DND-41 (cell line): ENCODE measurements at places on chromosomes 6 and 20.

GRCh38 chr6:151962246-151962846 is 154.9 kb downstream of the ESR1 start:
- DNase-seq = peak; percentile 51

GRCh38 chr6:33116841-33117711 is 41.3 kb downstream of the HLA-DPB1 start:
- no peak for DNase-seq

- no peak for DNase-seq
These were observed 8.3 kb upstream of the TNXB start for GRCh38 chr6:32117461-32117860.

- DNase-seq = no peak
These were observed 185.1 kb downstream of the JARID2 start for GRCh38 chr6:15430931-15431405.

DNA sequence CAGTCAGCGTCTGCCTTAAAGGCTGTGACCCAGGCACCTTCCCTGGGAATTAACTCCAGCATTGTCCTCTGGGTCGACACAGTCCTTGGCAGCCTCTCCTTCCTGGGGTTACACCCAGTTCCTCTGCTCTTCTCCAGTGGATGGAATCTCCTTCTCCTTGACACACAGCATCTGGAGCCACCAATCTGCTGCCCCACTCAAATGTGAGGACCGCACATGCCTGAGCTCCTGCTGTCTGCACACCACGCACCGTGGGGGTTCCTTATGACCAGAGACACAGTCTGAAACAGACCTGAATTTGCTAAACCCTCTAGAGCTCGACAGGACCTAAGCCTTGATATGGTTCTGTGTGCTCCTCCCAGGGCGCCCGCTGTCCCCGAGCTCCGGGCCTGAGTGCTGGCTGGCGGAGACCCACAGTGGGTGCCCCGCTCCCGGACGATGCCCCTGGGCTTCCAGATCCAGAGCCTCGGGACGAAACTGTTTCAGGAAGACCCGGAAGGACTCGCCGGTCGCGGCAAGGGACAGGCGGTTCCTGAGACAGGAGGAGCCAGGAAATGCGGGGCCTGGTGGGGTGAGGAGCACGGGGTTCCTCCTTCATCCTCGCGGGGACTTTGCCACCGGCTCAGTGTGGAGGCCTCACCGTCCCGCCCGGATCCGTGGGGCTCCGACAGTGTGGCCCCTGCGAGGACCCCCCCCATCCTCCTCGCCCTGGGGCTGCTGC is 2.5 kb upstream of the RAET1G start:
- DNase-seq = no peak

- peak; percentile 19 for DNase-seq
These were observed 165.1 kb downstream of the LMBRD1 start for GRCh38 chr6:69631552-69632346.

- no peak for DNase-seq
These were observed 40.8 kb downstream of the DNAH8 start for GRCh38 chr6:38755874-38756273.

- DNase-seq = no peak
These were observed 25.6 kb downstream of the UTRN start for GRCh38 chr6:144310765-144311164.

DNA sequence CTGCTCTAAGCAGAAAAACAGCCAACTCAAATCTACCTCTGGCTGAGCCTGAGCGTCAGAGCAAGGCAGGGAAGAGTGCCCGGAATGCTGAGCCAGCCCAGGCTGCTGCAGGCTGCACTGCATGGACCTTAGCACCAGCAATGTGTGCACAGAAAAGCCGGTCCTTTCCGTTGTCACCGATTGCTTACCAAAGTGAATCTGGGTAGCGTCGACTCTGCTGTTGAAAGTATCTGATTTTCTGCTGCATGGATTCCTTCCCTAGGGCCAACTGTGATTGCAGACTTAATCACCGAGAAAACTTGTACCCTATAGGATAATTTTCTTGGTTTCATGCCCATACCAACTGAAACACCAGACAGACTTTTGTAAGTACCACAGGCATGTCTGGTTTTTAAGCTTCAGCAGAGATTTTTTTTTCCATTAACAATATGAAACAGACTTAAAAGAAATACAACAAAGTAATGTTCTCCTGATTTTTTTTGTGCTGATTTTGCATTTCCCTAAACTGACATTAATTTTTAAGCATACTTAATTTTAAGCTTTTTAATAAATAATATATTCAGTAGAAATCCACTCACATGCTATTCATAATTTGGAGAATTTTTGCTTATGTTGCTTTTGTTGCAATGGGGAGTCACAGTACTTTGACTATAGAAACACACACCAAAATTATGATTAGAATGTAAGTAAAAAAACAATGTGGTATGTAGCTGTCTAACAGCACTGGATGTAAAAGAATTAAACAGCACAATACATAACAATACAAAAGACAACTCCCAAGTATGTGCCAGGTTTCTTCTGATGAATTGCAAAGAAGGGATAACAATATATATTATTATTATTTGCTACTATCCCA is 218.0 kb downstream of the THBS2 start:
- no peak for DNase-seq

GRCh38 chr6:124688369-124688768 is 273.9 kb upstream of the RNF217 start:
- no peak for DNase-seq

GRCh38 chr20:62888406-62888805 is 26.8 kb upstream of the TCFL5 start:
- no peak for DNase-seq

GRCh38 chr20:59351157-59352040 is 51.0 kb downstream of the EDN3 start:
- DNase-seq = no peak

DNA sequence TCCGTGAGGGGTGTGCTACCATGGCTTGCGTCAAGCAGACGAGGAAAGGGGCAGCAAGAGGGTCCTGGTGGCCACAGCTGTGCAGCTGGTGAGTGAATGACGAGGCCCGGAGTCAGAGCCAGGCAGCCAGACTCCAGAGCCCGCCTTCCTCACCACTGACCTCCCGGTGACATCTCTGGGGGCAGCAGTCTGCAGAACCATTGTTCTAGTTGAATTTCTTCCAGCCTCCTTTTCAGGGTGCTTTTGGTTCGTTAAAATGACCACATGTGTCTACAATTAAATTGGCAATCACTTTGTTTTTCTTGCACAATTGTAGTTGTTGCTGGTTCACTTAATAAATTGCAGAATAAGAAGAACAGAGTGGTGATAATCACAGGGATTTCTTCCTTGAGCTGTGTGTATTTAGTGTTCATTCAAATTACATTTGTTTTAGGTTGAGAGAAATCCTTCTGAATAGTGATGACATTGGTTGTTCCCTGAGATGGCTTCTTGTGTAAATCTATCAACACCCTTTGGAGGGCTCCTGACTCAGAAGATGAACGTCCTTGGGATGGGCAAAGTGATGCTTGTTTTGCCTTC is 96.4 kb downstream of the TULP4 start:
- no peak for DNase-seq
